ENCODE measurements at places on chromosomes 1 and 21.

DNA sequence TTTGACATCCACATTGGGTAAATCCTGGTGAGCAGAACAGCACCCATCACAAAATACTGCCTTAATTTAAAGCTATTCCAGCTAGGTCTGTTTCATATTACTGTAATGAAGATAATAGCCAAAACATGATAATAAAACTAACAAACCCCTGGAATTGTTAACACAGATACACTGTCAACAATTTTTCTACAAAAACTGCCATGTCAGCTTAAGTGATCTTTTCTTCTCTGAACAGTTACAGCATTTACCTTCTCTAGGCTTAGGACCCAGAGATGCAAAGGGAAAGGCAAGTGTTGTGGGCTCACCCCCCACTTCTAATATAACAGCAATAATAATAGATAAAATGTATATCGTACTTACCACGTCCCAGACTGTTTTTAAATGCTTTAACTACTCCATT is 92.1 kb downstream of the SMYD3 start:
- no peak for DNase-seq

DNA sequence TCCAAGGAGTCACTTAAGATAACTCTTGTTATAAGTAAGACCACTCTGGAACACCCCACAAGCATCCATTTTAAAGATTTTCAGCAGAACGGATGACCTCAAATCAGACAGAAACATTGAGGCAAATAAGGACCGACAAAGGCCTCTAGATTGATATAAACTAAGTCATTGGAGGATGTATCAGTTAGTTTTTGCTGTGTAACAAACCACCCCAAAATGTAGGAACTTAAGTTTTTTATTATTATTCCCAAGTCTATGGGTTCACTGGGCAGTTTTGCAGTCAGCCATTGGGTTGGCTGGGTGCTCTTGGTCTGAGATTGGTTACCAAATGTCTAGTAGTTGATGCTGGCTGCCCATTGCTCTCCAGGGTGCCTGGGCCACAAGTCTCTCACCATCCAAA is 311.8 kb downstream of the SIPA1L2 start:
- DNase-seq, result no peak

DNA sequence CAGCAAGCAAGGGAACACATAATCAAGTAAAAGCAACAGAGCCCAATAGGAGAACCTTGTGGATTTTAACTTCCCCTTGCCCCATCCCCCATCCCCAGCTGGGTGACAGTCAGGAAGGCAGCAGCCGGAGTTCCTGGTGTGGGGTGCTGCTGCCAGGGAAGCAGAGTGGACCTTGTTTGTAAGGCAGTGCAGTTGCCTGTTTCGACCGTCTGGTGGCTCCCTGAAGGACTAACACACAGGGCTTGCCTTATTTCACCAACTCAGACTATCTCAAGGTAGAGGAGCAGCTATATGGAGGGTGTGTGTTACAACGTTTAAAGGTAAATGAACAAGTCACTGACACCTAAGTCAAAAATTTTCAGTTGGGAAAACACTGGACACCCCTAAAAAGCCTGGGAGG is 6.6 kb downstream of the KRTAP10-8 start:
- DNase-seq, result no peak

DNA sequence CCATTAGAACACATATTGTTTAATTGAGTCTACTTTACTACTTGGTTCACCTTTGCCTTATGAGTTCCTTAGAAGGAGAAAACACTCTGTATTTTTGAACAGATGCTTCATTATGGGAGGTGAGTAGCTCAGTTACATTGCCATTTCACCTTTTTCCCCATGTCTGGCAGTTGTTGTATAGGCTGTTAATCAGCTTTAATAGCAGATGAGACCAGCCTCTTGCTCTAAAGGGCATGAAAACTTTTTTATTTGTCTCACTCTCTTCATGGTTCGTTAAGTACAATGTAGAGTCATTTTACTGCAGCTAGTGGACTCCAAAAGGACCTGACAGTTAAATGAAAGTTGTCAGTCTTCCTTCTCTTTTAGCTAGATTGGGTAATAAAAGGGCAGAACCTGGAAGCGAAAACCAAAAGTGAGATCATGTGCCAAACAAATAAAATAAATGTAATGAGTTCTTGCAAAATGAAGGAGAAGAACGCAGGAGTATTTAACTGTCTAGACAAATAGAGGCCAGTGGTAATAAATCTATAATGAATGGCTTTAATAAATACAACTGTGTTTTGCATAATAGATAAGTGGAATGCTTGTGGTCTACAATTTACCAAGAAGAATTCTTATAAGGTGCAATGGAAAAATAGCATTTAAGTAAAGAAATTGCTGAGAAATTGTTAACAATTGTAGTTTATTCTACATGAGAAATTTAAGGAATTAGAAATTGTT is 180.0 kb upstream of the NEGR1 start:
- DNase-seq, result no peak

- DNase-seq, result no peak
Measured at GRCh38 chr1:160400646-160401486, 502 bp downstream of the VANGL2 start.

GRCh38 chr1:83515578-83516154 is 483.3 kb downstream of the TTLL7 start:
- DNase-seq, result no peak

DNA sequence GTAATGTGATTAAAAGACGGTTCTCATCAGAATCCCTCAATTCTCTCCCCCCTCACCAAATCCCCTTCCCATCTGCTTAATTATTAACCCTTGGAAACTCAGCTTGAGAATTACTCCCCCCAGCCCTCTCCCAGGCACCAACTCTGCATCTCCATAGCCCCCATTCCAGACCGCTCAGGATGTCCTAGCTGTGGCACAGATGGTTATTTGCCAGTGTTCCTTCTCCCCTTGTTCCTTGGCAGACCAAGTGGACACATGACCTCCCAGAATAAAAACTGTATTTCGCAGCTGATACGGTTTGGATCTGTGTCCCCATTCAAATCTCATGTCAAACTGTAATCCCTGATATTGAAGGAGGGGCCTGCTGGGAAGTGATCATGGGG is 14.6 kb downstream of the HENMT1 start:
- DNase-seq, result no peak

GRCh38 chr1:118773656-118774055 is 214.5 kb downstream of the TBX15 start:
- no peak for DNase-seq

DNA sequence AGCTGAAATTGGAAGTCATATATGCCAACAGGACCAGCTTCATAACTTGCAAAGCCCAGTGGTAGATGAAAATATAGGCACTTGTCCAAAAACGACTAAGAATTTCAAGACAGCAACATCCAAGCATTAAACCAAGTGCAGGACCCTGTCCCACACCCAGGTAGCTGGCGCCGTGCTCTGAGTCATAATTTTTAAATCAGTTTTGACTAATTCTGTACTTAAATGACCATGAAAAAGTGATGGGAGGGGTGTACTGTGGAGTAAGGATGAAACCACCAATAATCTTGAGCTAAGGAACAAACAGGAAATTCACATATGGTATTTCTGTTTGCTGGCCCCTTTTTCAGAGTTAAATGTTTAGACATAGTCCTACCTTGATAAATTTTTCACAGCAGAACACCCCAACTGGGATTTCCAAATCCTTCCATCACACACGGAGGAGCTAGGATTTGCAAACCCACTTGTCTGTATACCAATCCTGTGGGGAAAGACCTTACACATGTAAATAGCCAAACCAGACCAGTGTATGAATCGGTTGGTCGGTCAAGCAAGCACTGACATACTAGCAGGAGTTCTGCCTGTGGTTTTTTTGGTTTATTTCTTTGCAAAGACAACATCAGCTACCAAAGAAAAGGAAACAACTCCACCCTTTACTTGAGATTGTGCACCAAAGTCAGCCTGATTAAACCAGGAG is 235.7 kb upstream of the RAB4A start:
- no peak for DNase-seq

- DNase-seq, result no peak
Measured at GRCh38 chr1:56284928-56285327, 294.4 kb downstream of the PLPP3 start.

DNA sequence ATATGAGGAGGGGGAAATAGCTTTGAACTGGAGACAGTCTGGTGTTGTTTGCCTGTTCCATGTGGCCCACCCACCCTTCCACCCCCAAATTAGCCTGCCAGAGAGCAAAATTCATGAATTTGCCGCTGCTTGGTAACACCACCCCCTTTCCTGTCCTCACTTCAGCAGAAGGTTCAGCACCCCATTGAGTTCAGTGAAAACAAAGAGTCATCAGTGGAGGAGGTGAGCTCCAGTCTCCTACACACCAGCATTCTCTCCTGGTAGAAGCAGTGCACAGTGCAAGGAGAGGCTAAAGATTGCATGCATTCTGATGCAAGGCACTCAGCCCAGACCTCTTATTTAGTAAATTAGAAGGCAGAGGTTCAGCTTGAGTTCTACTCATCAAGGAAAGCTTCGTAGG is 99.7 kb upstream of the DYNLT5 start:
- DNase-seq, result no peak

- DNase-seq, result no peak
Measured at GRCh38 chr1:41103766-41104165, 82.2 kb upstream of the SLFNL1 start.

DNA sequence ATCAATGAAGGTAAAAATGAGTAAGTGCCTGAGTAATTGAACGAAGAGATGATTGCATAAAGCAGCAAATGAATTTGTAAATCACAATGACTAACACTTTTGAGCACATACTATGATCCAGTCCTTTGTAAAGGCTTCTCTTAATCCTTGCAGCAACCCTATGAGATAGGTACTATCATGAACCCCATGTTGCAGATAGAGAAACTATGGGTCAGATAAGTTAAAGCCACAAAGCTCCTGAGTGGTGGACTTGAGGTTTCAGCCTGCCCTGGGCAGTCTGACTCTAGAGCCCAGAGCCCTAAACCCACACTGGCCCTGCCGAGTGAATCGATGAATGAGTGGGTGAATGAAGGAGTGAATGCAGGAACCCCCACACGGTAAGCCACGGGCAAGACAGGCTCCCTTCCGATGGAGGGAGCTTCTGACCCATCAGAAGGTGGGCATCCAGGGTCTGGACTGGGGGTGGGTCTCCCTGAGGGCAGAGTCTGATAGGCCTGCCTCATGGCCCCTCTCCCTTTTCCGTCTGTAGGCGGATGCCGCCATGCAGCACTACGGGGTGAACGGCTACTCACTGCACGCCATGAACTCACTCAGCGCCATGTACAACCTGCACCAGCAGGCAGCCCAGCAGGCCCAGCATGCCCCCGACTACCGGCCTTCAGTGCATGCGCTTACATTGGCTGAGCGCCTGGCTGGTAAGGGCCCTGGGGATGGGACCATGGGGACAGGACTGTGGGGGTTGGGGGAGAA is 17.0 kb downstream of the DMBX1 start:
- no peak for DNase-seq

DNA sequence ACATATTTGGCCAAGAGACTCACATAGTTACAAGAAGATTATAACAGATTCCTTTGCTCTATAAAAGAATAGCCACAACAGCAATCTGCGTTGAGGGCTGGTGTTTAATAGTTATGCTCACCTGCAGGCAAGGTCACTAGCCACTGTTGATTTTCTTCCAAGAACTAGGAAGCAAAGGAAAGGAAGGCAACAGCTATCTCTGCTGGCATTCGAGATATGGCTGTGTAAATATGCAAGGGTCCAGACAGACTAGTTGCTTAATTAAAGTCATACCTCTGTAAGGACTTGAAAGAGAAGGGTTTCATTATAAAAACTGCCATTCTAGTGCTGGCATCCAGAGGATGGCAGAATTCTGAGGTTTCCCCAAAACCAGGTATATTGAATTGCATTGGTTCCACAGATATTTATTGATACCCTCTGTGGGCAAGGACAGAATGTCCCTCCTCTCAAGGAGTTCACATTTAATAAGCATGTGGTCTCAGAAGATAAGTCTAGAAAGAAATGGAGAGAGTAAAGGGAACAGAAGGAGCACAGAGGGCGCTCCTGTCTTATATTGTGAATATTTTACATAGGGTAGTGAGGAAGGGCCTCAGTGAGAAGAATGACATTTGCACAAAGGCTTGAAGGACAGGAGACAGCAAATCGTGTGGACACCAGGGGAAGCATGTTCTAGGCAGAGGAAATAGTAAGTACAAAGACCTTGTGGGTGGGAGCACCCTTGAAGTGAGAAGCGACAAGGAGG is 23.6 kb upstream of the PLEKHA6 start:
- DNase-seq, result no peak

- no peak for DNase-seq
Measured at GRCh38 chr1:25501235-25502058, 42.0 kb upstream of the LDLRAP1 start.

DNA sequence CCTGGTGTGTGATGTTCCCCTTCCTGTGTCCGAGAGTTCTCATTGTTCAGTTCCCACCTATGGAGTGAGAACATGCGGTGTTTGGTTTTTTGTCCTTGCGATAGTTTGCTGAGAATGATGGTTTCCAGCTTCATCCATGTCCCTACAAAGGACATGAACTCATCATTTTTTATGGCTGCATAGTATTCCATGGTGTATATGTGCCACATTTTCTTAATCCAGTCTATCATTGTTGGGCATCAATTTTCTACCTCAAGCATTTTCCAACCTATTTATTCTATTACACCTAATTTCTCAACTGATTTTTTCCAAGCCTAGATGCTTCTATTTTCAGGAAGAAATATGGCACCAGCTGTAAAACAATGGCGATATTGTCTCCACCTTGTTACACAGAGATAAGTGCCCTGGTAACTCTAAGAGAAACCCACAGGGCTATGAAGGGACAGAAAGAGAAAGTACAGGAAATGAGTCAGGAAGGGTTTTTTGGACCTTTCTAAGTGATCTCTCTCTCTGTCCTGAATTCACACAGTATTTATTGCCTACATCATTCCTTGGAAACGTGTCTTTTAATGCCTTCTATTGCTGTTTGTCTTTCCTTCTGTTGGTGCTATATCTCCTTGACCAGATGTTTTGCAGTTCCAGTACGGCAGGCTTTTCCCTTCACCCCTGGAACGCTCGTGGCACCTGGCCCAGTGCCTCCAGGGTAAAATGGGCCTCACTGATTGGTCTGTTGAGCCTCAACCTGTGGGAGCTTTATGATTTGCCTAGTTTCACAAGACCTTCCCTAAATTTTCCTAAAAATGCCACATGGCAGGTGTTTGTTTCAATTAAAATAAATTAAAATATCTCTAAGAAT is 14.6 kb upstream of the JAK1 start:
- DNase-seq, result no peak

DNA sequence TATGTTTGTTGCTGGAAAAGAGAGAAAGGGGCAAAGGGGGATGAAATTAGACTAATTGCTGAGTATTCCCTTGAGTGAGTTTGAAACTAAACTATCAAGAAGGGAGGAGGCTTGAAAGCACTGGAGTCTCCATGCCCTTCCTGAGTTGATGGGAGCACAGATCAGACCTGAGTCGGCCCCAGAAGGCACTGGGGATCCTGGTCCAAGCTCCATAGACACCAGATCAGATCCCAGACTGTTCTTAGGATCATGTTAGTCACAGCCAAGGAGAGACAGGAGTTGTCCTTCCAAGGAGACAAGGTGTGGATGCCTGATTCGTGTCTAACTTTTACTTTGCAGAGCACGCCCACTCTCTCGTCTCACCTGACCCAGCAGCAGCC is 152.3 kb downstream of the NR5A2 start:
- DNase-seq, result no peak

DNA sequence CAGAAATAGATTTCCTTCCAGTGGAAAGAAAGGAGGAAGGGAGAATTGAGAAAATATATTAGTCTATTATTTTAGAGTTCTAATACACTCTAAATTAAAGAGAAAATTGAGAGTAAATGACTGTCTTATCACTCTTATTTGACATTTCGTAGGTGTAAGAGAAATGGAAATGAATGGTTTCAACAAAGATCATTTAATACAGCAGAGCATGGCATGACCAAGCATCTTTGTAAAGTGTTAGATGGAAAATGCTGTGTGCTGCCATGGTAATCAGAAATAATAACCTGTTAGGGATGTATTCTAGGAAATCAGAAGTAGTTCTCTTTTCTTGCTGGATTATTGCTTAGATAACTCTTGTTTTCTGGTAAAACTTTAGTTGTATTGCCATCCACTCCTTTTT is 90.9 kb downstream of the GIPC2 start:
- no peak for DNase-seq
